Activated T-cell treated with anti-CD3 and anti-CD28 coated beads, Interleukin-2, amount 50 U/mL, for 72 hours (primary cell): ENCODE measurements at places on chromosomes 12 and 14. TPM values are rescaled to one million over a fixed set of nuclear protein-coding genes. Genes with fewer than 3 reads are reported as not detected.

- H3K27ac ChIP-seq = no peak overlapping the region
- H3K4me3 ChIP-seq = no peak overlapping the region
- no peaks in the 10 kb centered on the region for H3K4me1 ChIP-seq
- H3K27me3 ChIP-seq = peaks cover 19% of the 10 kb centered on the region
- H3K36me3 ChIP-seq = no peaks in the 10 kb centered on the region
Observed at GRCh38 chr12:79732638-79733037, 41.9 kb upstream of the PAWR start.

- no peaks in the 10 kb centered on the region for H3K27me3 ChIP-seq
- peaks cover 97% of the 10 kb centered on the region for H3K4me1 ChIP-seq
- peaks cover 27% of the 10 kb centered on the region for H3K36me3 ChIP-seq
Observed at GRCh38 chr14:91326514-91327249, 82.2 kb upstream of the GPR68 start.

- H3K4me1 ChIP-seq = peaks cover 55% of the 10 kb centered on the region
- peaks cover 2% of the 10 kb centered on the region for H3K36me3 ChIP-seq
- no peak overlapping the region for H3K4me3 ChIP-seq
- DNase-seq = no peak
- no peak overlapping the region for H3K27ac ChIP-seq
Observed at GRCh38 chr14:68665792-68666204, 127.1 kb downstream of the ZFP36L1 start.

DNA sequence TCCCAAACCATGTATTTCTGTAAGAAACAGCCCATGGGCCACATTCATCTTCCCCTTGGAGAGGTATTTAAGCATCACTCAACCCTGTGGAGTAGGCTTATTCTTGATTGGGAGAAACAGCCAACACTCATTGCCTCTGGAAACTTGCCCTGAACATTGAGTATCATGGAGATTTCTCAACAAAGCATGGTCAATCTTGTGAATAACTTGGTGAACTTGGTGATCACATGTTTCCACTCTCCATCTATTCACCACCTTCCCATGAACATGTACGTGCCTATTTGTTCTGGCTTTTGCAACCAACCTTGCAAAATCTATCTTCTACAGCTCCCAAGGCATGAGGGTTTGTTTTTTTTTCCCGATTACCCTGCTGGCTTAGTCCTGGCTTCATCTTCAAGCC is 163.2 kb downstream of the PAH start:
- no peak for DNase-seq
- no peak overlapping the region for H3K27ac ChIP-seq

Gene LMO3
- not detected for total RNA-seq

Gene IL26
- 0.53 TPM for total RNA-seq

Gene HCAR2
- not detected for total RNA-seq
